ENCODE measurements at places on chromosomes 5 and 9.

- no peak for DNase-seq
These were observed 245.1 kb downstream of the DOCK8 start for GRCh38 chr9:459491-460444.

- DNase-seq = no peak
These were observed 159.1 kb upstream of the RGMB start for GRCh38 chr5:98614341-98614740.

DNA sequence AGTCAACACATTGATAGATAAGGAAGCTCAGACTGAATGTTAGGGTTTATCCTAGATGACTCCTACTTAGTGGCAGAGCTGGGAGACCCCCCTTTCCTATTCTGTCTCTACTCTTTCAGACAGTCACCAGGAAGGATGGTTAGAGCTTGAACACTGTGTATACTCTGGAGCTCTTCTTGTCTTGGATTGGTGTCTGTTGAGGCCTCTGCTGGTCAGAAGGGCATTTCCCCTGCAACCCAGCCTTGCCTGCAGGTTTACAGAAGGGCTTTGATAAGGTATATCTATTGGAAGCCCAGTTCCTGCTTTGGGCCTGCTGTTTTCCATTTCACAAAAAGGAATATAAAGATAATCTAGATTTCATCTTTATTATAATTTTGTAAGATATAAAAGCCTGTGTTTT is 71.8 kb downstream of the KDM4C start:
- no peak for DNase-seq

GRCh38 chr5:76483433-76483832 is 80.3 kb downstream of the IQGAP2 start:
- no peak for DNase-seq

- DNase-seq = no peak
These were observed 109.5 kb downstream of the TAF11L14 start for GRCh38 chr5:17743580-17744435.

- DNase-seq = no peak
These were observed 215.7 kb downstream of the GAS1 start for GRCh38 chr9:86731511-86732063.

DNA sequence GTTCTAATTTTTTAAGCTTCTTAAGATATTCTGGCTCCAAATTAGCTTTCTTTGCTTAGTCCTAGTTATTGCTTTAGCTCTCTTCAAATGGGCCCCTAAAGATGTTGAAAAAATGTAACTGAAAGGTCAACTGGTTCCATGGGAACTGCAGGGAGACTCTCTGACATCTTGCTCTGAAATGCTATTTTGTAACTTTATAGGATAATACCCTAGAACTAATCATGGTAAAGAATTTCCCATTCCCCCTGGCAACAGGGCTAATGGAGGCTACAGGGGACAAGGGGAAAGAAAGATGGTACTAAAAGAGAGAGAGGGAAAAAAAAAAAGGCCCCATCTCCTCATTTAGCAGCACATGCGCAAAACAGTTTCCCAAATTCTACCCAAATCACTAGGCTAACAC is 39.4 kb downstream of the SIL1 start:
- DNase-seq = no peak

GRCh38 chr5:139226131-139226530 is 28.0 kb upstream of the SIL1 start:
- DNase-seq = no peak

- DNase-seq = no peak
These were observed 3.6 kb upstream of the RASGEF1C start for GRCh38 chr5:180212363-180213255.

- no peak for DNase-seq
These were observed 374.9 kb upstream of the TRPC7 start for GRCh38 chr5:136740228-136740627.

- no peak for DNase-seq
These were observed 130.1 kb upstream of the SLC44A1 start for GRCh38 chr9:105114318-105114717.

DNA sequence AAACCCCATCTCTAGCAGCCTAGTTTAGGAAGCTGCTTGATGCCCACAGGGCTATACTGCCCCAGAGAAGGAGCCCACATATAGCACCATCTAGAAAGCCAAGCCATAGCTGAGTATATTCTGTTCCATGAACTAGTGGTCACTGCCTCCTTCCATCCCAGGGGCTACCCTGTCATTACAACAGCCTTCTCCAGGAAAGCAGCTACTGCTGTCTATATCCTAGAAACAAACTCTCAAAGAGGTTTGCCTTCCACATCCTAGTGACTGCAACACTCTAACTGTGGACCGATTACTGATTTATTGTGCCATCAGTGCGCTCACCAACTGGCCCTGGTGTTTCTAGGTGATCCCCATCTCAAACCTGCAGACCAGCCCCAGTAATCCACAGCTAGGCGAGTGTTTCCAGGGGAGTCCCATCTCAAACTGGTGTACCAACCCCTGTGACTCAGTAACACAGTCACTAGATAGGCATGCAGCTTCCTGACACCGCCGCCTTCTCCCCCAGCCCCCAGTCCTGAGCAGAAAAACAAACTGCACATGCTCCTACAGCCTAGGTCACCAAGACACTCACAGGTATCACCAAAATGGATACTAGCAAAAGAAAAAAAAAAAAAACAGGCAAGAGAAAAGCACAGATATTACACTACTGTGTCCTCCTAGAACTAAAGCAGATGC is 14.8 kb downstream of the SPTLC1 start:
- DNase-seq = no peak

DNA sequence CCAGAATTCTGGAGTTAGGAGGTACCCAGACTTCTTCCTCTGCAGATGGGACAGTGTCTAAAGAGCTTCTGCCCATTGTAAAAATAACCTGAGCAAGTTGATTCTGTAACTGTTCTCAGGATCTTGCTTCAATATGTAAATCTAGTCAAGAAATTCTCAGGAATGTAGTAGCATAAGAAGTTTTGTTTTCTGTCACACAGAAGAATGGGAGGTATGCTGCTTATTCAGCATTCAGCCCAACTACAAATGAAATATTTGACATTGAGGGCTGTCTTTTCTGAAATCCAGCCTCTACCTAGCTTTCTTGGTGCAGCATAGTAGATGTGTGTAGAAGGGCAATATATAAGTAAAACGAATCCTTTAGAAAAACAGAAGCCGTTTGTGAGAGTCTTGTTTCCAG is 13.8 kb downstream of the MACIR start:
- no peak for DNase-seq

GRCh38 chr5:4230471-4230785 is 634.8 kb downstream of the IRX1 start:
- DNase-seq = no peak

DNA sequence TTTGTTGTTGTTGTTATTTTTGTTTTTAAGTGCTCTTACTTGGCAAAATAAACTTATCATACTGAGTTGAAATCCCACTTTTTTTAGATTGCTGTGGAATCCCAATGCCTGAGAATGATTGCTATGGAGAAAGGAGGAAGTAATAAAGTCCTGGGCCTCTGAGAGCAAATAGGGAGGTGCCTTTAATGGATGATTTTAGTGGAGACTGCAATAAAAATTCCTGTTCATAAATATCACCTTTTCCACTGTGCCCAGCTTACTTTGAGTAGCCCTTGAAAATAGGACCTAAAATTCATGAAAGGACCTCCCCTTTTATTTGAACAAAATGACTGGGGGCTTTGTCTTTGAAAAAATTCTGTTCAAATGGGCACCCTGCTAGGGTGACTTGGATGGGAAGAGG is 21.8 kb upstream of the ANKH start:
- no peak for DNase-seq

DNA sequence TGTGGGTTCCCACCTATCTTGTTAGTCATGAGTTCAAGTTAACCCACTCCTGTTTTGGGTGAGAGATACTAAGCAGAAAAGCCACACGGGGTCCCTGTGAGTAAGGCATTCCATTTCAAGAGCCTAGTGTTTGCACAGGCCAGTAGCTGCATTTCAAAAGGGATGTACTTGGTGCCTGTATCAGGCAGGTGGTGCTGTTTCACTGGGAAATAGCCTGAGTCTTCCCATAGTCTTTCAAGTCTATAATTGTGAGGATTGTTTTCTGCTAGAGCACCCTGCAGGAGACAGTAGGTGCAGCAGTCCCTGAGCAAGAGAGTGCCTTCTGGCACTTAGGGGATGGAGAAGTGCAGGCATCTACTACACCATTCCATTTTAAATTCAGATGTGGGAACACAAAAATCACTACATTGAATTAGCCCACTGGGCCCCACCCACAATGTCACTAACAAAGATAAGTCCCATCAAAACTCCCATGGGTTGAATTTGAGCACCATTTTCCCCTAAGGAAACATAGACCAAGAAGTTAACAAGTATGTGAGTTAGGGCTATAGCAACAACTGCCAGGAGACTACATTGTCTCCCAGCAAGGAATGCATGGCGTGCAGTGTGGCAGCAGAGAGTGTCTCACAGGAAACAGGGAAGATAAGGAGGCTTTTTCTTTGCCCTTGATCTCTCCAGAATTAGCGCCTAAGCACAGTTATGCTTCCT is 263.2 kb downstream of the COX7C start:
- DNase-seq = no peak

GRCh38 chr5:93022796-93023447 is 558.1 kb downstream of the NR2F1-AS1 start:
- DNase-seq = no peak

- DNase-seq = no peak
These were observed 177.2 kb downstream of the MAPKAP1 start for GRCh38 chr9:125529589-125530515.

GRCh38 chr9:70222354-70222753 is 36.4 kb upstream of the SMC5 start:
- no peak for DNase-seq

DNA sequence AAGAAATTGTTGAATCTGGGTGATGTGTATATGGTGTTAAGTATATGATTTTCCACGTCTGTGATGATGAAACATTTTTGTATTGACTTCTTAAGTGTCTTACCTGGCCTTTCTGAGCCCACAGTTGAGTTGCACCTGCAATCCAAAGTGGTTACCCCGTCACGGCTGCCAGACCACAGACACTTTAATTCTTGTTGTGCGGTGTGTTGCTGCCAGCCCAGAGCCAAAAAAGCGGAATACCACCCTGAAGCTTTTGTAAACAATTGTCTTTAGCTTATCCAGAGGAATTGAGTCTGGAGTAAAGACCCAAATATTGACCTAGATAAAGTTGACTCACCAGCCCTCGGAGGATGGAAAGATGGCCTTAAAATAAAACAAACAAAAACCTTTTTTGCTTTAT is 35.1 kb downstream of the MTAP start:
- DNase-seq = no peak

- DNase-seq = no peak
These were observed 9.0 kb downstream of the NIPSNAP3B start for GRCh38 chr9:104772714-104773510.

- peak; percentile 76 for DNase-seq
These were observed 10.5 kb upstream of the IRF1 start for GRCh38 chr5:132500931-132501628.

DNA sequence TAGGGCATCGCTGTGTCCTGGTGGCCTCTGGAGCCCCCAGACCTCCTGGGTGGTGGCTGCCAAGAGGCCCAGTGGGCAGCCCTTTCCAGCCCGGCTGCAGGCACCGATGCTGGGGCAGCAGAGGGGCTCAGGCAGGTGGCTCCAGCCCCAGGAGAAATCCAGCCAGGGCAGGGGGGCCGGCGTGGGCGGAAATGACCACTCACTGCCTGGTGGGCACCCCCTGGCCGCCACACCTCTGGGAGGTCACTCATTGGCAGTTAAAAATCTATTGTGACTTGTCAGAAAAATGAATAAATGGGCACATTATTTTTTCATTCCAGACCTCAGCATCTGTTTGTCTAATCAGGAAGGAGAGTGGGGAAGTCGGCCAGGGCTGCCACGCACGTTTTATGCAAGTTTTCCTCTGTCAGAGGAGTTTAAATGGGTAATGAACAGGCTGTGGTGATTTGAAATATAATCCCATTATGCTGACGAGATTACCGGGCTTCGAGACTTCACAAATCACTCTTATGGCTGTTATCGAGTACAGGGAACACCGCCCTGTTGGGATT is 171.9 kb downstream of the GAPVD1 start:
- no peak for DNase-seq

DNA sequence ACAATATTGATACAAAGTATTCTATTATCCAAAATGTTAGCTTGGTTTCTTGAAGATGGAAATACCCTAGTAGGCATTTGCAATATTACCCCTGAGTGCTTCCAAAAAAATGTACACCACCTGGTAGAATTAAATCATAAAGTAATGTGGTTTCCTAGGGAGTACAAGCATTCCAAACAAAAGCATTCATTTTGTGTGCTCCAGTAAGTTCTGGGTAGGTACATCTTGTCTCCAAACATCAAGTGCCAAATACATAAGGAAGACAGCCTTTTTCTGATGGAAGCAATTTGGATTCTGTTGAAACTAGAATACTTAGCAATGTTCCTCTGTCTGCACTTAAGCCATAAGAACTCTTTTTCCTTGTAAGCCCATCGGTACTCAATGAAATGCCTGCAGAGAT is 73.1 kb upstream of the IL7R start:
- no peak for DNase-seq

- no peak for DNase-seq
These were observed 153.5 kb downstream of the TTLL11 start for GRCh38 chr9:121939643-121940042.

DNA sequence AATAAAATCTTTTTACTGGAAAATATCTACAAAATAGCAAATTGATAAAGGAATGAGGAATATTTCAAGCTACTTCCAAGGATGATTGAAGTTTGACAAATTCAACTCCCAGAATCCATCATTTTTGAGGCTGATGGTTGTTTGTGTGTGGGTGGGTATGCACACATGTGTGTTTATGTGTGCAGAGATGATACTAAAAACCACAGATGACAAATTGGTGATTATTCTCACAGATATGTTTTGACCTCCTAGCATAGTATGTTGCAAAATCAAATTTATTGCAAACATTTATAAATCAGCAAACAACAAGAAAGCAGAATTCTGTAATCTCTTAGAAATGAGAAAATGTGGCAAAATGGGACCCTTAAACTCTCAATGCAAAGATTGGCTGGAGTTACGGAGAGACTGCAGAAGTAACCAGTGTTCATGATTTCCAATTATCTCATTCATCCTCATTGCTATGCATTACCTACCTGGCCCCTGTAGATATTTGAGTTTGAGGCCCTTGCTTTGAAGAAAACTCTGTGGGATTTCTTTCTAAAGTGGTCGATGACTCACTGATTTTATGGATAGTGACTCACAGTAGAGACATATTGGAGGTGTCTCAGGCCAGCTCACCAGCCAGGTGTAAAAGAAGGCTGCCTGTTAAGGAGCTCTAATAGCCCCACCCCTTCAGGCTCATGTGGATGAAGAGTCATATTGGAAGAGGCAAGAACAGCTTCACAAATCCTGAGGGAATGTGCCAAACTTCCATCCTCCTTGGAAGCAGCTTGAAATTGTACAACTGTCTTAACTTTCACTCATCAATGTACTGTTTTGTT is 44.6 kb upstream of the TMC1 start:
- DNase-seq = no peak

GRCh38 chr5:85814596-85814995 is 803.1 kb upstream of the COX7C start:
- DNase-seq = no peak
